ENCODE measurements at places on chromosomes 5 and 9. TPM values are rescaled to one million over a fixed set of nuclear protein-coding genes. Genes with fewer than 3 reads are reported as not detected.

DNA sequence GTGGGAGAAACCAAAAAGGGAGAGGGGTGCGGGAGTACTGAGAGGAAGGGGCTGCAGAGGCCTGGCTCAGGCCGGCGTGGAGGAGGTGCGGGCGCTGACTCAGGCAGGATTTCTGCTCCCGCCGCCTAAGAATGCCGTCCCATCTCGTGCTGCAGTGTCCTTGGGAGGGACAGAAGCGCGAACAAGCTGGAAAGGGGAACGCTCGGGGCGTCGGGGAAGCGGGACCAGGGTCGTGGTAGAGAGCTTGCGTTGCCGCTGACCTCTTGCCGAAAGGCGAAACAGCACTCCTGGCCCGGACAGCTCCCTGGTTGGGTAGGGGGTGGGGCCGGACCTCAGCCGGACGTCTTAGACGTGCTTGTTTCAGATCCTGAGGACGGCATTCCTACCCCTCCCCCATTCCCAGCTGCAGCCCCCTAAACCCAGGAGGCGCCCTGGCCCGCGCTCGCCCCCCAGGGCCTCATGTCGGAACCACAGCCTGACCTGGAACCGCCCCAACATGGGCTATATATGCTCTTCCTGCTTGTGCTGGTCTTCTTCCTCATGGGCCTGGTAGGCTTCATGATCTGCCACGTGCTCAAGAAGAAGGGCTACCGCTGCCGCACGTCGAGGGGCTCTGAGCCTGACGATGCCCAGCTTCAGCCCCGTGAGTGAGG lies 1.1 kb downstream of the RELL2 start:
- peak; percentile 58 for DNase-seq

FAM169A gene
- 8.2 TPM for total RNA-seq

- DNase-seq: no peak
These were observed 23.3 kb downstream of the KCNV2 start for GRCh38 chr9:2740616-2741015.

- DNase-seq: no peak
These were observed 6.7 kb downstream of the SUSD3 start for GRCh38 chr9:93065135-93065720.

- DNase-seq: no peak
These were observed 206.3 kb upstream of the GDNF start for GRCh38 chr5:38046103-38046502.

DNA sequence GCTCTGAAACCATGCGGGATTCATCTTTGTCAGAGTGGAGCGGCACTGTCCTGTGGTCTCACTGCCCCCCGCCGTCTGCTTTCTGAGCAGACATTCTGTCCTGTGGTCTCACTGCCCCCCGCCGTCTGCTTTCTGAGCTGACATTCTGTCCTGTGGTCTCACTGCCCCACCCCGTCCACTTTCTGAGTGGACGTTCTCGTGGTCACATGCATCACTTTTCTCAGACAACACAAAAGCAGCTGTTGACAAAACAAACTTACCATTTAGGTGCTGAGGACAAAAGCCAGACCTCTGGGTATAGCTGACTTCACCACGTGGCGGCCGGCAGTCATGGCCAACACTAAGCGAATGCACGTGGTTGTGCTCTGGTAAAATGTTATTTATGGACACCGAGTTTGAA lies 2.8 kb downstream of the LRRC14B start:
- DNase-seq: no peak

DNA sequence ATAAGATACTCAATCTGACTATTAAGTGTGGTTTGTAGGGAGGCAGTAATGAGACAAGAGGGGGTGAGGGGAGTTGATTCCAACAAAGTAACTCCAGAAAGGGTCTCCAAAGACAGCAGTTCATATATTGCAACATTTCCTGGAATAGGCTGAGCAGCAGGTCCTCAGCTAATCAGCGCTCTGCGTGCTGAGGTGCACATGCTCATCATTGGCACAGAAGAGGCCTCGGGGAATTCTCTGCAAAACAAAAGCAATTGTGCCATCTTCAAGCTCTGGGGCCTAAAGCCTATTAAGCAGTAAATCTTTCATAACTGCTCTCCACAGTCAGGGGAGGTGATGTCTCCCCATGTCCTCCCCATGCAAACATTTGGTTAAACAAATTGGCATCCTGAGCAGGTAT lies 357.3 kb downstream of the SPOCK1 start:
- DNase-seq: no peak

DNA sequence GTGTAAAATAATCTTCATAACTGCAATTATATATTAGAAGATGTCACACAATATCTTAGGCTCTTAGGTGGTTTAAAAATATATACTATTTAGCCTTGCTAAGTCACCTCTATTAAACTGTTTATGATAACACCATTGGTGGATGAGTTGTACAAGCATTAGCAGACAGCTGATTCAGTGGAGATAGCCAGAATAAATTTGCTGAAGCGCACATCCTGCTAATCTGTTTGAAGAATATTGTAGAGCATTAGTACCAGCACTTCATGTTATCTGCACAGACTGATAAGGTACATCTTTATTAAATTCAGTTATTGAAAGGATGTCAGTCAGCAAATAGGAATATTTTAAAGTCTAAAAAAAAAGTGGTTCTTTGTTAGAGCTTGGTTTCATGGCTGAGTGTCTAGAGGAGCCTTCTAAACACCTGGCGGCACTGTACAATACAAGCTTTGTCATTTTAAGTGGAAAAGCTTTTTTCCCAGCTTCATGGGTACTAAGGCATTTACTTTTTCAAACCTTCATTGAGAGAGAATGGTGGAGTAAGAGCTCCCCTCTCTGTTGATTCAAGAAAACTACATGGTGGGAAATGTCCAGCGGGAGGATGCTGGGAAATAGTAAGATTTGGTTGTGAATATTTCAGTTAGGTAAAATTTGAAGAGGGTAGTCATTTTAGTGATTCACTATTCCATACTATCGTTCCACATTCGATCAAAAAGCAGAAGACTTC lies 275.1 kb downstream of the SLF1 start:
- DNase-seq: no peak

DNA sequence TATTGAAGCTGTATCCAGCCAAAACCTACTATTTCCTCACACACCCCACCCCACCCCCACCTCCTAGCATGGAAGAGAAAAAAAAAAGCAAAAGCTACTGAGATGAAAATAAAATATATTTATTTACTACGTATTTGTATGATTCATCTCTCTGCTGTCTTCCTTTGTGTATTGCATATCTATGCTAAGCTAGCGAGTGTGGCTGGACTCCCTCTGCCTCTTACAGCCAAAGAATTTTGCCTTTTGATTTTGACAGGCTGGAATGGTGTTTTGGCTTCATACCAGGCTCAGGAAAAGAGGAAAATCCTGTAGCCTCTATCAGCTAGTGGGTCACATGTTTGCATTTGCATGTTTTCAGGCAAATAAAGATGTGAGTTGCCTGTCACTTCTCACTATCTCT lies 2.2 kb downstream of the ABLIM3 start:
- DNase-seq: no peak

DNA sequence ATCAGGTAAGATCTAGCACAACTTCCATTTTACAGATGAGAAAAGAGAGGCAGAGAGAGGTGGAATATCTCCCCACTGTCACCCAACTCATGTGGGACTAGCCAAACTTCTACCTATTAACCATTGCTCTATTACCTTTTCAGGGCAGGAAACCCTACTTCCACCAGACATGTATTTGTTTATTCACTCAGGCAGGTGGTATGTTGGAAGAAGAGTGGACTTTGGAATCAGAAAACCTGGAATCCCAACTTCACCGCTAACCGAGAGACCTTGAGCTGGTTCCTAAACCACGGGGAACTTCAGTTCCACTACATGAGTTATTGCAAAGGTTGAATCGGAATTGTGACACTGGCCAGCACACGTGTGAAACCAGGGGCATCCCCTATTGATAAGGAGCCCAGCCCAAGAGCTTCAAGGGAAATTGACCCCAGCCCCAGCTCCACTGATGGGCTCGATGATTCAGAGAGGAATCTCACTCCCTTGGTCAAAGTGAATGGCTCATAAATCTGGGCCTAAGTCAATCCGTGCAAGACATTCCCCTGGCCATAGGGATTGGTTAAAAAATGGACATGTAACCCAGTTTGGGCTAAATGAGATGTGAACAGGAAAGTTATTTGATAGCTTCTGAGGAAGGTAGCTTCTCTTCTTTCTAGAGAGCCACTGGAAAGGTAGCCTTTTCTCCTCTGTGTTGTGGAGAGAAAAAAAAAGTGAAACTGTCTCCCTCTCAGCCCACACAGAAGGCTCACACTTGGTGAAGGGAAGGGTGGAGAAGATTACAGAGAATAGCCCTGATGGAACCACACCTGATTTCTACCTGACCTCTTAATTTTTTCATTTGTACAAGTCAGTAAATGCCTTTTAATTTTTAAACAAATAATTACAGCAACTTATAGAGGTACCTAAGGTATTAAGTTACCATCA lies 5.5 kb upstream of the GLIS3 start:
- DNase-seq: no peak

Data from activated B cell treated with CpG ODN at 0.5 μM for 24 hours (primary cell).